ENCODE measurements at places on chromosomes 4 and X.

DNA sequence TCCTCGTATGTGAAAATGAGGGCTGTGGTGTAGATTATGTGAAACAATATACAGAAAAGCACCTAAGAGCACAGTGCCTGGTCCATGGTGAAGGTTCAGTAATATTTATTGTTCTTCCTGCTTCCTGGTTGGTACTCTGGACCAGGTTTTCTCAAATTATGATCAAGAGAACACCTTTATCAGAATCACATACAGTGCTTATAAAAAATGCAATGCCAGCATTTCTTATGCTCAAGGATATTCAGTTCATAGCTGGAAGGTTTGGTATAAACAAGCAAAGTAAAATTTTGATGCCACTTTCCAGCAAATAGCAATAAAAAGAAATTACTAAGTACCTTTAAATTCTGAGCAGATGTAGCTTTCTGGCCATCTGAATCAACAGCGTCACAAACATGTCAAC, 1412.4 kb downstream of the RPA4 start:
- no peak for DNase-seq

- peak; percentile 3 for DNase-seq
Observed at GRCh38 chrX:20362268-20363267, 95.9 kb upstream of the RPS6KA3 start.

- no peak for DNase-seq
Observed at GRCh38 chr4:55311792-55312488, 34.1 kb upstream of the SRD5A3 start.

DNA sequence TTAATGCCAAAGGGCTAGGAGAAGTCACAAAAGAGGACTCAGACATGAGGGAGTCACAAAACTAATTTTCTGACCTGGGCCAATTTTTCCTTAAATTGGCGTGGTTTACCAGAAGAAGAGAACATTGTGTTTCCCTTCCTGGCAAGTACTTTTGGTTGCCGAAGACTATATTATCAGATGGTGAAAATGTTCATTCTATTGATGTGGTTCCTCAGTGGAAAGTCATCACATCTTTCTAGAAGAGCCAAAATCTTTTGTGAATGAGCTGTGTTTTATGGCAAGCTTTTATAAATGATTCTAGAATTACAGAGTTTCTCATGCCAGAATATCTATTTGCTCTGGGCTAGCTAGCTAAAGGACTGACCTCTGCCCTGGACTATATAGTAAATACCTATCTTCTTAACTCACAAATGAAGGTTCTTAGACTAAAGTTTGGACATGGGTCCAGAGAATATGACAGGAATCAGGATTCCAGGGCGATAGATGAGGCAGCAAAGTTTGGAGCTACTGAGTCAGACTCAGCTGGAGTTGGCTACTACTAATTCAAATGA, 288.9 kb downstream of the IL1RAPL2 start:
- DNase-seq: no peak

DNA sequence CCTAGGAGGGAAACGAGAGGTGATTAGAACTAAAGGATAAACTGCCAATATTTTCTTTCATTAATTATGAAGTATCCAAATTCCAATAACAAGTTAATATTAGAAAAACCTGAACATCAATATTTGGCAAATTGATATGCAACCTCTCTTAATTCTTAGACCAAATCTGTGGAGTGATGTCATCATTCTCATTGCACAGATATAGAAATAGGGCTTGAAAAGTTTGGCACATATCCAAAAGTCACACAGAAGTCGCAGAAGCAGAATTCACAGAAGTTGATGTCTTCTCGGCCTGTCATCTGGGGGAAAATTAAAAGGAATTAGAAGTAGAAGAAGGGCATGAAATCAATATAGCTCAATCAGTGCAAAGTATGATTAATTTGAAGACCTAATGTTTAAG, 36.9 kb downstream of the ENPEP start:
- DNase-seq: no peak

DNA sequence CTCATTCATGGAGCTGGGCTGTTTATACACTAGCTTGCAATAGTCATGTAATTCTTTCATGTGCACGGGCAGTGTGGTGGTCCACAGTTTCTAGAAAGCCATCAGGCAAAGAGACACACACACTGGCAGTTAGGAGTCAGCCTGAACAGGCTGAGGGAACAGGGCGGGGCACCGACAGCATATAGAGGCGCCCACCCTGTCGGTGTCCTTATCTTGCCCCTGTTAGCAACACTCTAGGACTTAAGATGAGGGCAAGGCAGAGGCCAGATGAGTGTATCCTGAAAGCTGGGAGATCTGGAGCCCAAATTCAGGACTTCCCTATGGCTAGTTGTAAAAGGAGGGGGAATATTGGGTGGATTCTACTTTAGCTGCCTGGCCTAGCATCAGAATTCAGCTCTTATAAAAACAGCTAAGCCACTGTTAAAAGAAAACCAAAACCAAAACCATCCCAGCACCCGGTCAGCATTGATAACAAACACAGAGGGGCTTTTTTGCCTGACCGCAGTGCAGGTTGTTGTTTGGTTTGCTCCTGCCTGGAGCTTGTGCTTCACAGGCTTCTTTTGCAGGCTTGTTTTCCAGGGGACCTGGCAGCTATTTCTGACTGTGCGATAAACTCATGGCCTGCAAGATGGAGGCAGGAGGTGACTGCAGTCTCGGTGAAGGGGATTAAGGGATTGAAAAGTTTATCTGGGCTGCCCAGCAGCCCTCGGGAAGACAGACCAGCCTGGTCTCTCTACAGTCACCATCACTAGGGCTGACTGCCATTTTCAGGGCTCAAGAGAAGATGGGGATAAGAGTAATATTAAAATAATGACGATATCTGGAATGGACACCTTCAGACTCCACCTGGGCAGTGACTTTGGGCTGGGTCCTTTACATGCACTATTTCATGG, 638.9 kb downstream of the MID1IP1 start:
- no peak for DNase-seq

GRCh38 chr4:1339489-1339888, 7.5 kb upstream of the UVSSA start:
- DNase-seq: no peak
